Natural killer cell treated with Interleukin-12 subunit alpha and Interleukin-12 subunit beta and Interleukin-15 and Interleukin-18, amount 100 ng/mL, for 72 hours (primary cell): ENCODE measurements at places on chromosomes 3 and 15. TPM values are rescaled to one million over a fixed set of nuclear protein-coding genes. Genes with fewer than 3 reads are reported as not detected.

GRCh38 chr15:37872661-37873060 is 61.8 kb upstream of the TMCO5A start:
- H3K27ac ChIP-seq = no peak overlapping the region
- H3K27me3 ChIP-seq = peaks cover 13% of the 10 kb centered on the region
- no peak overlapping the region for H3K4me3 ChIP-seq

GRCh38 chr15:99755692-99756409 is 22.6 kb upstream of the LYSMD4 start:
- no peaks in the 10 kb centered on the region for H3K36me3 ChIP-seq
- H3K4me3 ChIP-seq = no peak overlapping the region
- no peaks in the 10 kb centered on the region for H3K27me3 ChIP-seq

DNA sequence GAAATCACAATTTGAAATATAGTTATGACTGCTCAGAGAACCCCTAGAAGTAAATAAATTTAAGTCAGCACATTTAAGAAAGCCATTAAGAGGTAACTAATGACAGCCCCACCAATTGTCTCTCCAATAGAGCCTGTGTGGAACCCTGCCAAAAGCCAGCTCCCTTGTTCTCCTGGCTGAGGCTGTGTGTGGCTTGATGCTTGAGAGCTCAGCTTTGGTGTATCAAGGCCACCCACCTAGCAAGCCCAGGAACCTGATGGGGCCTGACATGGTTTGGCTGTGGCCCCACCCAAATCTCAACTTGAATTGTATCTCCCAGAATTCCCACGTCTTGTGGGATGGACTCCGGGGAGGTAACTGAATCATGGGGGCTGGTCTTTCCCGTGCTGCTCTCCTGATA is 106.9 kb downstream of the LRRN1 start:
- H3K4me3 ChIP-seq = no peak overlapping the region
- DNase-seq = no peak
- H3K4me1 ChIP-seq = no peaks in the 10 kb centered on the region

GRCh38 chr3:124118397-124118796 is 126.5 kb upstream of the ROPN1 start:
- H3K27ac ChIP-seq = no peak overlapping the region
- H3K4me1 ChIP-seq = no peaks in the 10 kb centered on the region
- H3K4me3 ChIP-seq = no peak overlapping the region
- no peaks in the 10 kb centered on the region for H3K36me3 ChIP-seq
- peaks cover 27% of the 10 kb centered on the region for H3K27me3 ChIP-seq
- DNase-seq = no peak

- no peak overlapping the region for H3K4me3 ChIP-seq
- no peaks in the 10 kb centered on the region for H3K27me3 ChIP-seq
- H3K27ac ChIP-seq = no peak overlapping the region
Measured at GRCh38 chr3:51581524-51581923, 43.0 kb downstream of the RAD54L2 start.

- no peak overlapping the region for H3K4me3 ChIP-seq
- DNase-seq = no peak
- no peaks in the 10 kb centered on the region for H3K4me1 ChIP-seq
- no peak overlapping the region for H3K27ac ChIP-seq
Measured at GRCh38 chr3:134777341-134777740, 17.7 kb upstream of the EPHB1 start.

- no peak overlapping the region for H3K4me3 ChIP-seq
- no peak overlapping the region for H3K27ac ChIP-seq
- H3K36me3 ChIP-seq = no peaks in the 10 kb centered on the region
- H3K27me3 ChIP-seq = peaks cover 12% of the 10 kb centered on the region
Measured at GRCh38 chr3:139104062-139104461, 59.4 kb upstream of the PRR23C start.

GRCh38 chr3:196569003-196569516 is 600 bp downstream of the FBXO45 start:
- H3K27me3 ChIP-seq = no peaks in the 10 kb centered on the region
- peaks cover 22% of the 10 kb centered on the region for H3K4me1 ChIP-seq
- peak overlapping the region; percentile 95 for H3K4me3 ChIP-seq
- DNase-seq = peak; percentile 73
- peak overlapping the region; percentile 83 for H3K27ac ChIP-seq
- peaks cover 8% of the 10 kb centered on the region for H3K36me3 ChIP-seq

DNA sequence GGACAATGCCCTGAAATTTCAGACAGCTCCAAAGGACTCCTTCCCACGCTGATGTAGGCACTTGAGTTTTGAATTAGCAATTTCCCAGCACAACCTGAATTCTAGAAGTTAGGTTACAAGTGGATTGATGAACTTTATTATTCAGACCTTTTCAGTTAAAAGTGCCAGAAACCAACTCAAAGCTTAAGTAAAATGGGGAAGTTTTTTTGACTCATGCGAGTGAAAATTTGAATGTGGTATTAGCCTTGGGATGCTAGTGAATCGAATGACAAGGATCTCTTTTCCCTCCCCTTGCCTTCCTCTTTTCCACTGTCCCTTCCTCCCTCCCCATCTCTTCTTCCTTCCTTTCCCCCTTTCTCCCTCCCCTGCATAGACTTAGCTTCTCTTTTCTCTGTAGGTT is 295.1 kb upstream of the PROK2 start:
- H3K27ac ChIP-seq = no peak overlapping the region
- H3K4me1 ChIP-seq = peaks cover 21% of the 10 kb centered on the region
- H3K4me3 ChIP-seq = no peak overlapping the region
- peaks cover 2% of the 10 kb centered on the region for H3K27me3 ChIP-seq
- DNase-seq = no peak

- no peak overlapping the region for H3K27ac ChIP-seq
- peaks cover 15% of the 10 kb centered on the region for H3K27me3 ChIP-seq
- H3K4me1 ChIP-seq = no peaks in the 10 kb centered on the region
- no peak overlapping the region for H3K4me3 ChIP-seq
Measured at GRCh38 chr3:24740326-24740725, 245.7 kb upstream of the THRB start.

DNA sequence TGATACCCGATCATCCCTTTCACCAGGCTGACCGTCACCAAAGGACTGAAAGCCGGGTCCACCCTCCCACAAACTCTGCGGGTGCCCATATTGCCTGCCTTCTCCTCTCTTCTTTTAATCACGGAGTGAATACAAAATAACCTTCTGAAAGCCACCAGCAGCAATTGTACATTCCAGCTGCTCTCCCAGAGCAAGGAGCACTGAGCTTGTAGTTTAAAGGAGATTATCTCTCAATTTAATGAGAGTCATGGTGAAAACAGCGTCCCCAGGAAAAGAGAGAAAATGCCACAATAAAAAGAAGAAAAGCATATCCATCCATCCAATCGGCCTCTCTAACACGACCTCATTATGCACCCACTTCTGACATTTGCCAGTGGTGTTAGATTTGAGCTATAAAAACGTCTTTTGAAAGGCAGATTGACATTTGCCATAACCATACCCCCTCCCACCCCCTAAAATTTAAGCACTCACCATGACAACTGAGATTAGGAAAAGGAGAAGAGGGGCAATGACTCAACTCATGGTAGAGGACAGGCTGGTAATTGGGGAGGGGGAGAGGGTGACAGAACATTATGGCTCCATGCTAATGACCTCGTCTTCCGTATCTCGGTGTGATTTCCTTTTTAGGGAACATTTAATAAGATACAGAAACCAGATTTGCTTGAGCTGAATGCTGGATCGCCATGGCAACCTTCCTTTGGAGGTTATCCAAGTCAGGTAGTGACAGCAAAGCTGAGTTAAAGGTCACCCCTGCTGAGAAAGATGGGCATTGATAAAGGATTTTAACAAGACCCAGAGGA is 106.2 kb downstream of the ST8SIA2 start:
- no peak overlapping the region for H3K4me3 ChIP-seq
- DNase-seq = no peak
- H3K36me3 ChIP-seq = no peaks in the 10 kb centered on the region
- H3K27me3 ChIP-seq = peaks cover 50% of the 10 kb centered on the region

- H3K27me3 ChIP-seq = peaks cover 17% of the 10 kb centered on the region
- DNase-seq = no peak
- H3K4me3 ChIP-seq = no peak overlapping the region
- no peaks in the 10 kb centered on the region for H3K4me1 ChIP-seq
Measured at GRCh38 chr15:69055251-69055650, 40.8 kb downstream of the NOX5 start.

- H3K4me3 ChIP-seq = peak overlapping the region; percentile 57
- peaks cover 29% of the 10 kb centered on the region for H3K4me1 ChIP-seq
- peaks cover 15% of the 10 kb centered on the region for H3K36me3 ChIP-seq
- H3K27me3 ChIP-seq = peaks cover 10% of the 10 kb centered on the region
Measured at GRCh38 chr15:44882499-44882968, 74.0 kb upstream of the TERB2 start.

DNA sequence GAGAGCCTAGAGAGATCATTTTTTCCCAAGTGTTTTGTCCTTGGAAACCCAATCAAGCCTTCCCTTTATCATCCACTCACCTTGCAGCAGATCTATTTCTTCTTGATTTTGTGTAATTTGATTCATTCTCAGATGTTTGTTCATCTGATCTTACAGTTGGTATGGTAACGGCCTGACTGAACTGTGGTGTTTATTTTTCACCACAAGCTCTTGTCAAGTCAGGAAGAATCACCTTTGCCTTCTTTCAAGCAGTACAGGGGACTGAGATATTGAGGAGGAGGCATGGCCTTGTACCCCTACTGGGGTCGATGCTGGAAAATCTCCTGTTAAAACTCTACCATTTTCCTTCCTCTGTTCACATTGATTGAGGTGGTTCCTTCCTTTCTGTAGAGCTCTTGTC is 361.4 kb upstream of the CFAP20DC start:
- no peak overlapping the region for H3K4me3 ChIP-seq
- DNase-seq = no peak
- H3K36me3 ChIP-seq = no peaks in the 10 kb centered on the region
- H3K27me3 ChIP-seq = peaks cover 4% of the 10 kb centered on the region

DNA sequence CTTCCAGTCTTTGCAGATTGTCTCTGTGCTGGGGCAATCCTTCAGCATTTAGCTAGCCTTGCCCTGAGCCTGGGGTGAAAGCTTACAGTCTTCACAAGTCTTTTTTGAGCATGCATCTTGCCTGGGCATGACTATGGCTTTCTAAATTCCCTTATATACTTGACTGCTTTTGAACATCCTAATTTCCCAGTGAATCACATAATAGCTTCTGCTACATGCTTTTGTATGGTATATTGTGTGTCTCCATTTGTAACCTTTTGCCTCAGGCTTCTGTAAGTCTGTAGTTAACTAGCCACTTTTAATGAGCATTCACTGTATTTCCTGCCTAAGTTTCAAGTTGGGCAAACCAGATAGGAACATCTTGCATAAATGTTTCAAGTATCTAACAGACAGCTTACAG is 76.8 kb downstream of the CHCHD4 start:
- no peak overlapping the region for H3K4me3 ChIP-seq
- peaks cover 33% of the 10 kb centered on the region for H3K27me3 ChIP-seq
- no peaks in the 10 kb centered on the region for H3K4me1 ChIP-seq
- DNase-seq = no peak
- H3K27ac ChIP-seq = no peak overlapping the region

DNA sequence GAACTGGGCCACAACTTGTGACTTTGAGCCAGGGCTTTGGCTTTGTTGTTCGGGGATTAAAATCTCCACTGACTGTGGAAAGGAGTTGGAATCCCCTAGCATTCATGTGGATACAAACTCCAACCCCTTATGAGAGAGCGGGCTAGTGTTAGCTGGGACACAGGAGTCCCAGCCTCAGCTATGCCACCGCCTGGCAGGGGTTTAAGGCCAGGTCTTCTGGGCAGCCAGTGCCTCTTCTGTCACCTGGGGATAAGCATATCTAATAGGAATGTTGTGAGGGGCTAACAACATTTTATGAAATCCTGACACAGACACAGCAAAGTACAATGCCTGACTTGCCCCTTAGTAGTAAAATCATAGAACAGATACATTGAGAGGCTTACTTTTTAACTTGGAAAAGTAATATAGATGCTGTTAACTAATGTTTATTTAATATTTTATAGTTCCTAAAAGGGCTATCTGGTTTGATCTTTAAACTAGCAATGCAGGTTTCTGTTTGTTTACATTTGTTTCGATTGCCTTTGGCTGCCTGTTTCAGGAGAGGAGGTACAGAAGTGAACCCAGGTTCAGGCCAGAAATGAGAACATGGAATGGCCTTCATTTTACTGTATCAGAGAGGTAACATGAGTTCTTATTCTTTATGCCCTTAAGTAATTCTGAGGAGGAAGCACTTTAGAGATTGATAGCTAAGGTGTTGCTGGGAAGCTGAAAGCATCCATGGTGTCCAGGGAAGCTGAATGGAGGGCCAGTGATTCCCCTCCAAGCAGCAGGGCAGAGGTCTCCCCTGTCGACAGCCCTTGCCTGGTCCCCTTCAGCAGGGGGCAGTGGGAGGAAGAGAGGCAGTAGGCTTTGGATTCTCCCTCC is 8.7 kb downstream of the GPR160 start:
- H3K4me1 ChIP-seq = peaks cover 3% of the 10 kb centered on the region
- no peak overlapping the region for H3K27ac ChIP-seq
- no peaks in the 10 kb centered on the region for H3K36me3 ChIP-seq

- H3K4me1 ChIP-seq = peaks cover 37% of the 10 kb centered on the region
- H3K36me3 ChIP-seq = no peaks in the 10 kb centered on the region
- no peaks in the 10 kb centered on the region for H3K27me3 ChIP-seq
- no peak for DNase-seq
- H3K27ac ChIP-seq = no peak overlapping the region
- no peak overlapping the region for H3K4me3 ChIP-seq
Measured at GRCh38 chr3:150639262-150639661, 36.1 kb downstream of the SELENOT start.

DNA sequence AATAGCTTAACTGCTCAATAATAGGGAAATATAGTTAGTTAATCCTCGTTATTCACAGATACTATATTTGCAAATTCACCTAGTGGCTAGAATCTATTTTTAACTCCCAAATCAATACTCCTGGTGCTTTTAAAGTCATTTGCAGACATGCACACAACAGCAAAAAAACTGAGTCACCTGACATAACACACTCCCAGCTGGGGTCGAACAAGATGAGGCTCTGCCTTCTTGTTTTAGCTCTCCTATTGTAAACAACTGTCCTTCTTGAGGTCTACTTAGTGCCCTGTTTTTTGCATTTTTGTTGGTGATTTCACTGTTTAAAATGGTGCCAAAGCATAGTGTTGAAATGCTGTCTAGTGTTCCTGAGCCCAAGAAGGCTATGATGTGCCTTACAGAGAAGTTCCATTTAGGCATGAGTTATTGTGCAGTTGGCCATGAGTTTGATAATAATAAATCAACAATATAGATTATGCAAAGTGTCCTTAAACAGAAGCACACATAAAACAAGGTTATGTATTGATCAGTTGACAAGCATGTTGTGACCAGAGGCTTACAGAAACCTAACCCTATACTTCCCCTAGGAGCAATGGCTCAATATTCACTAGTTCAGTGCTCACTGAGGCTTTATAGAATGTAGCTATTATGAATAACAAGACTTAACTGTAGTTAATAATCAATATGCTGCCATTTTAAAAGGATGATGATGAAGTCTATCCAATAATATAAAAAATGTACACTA is 18.6 kb downstream of the MAP3K13 start:
- no peaks in the 10 kb centered on the region for H3K4me1 ChIP-seq
- DNase-seq = no peak
- H3K27me3 ChIP-seq = peaks cover 13% of the 10 kb centered on the region

GRCh38 chr15:99129644-99130043 is 24.8 kb downstream of the SYNM start:
- H3K36me3 ChIP-seq = no peaks in the 10 kb centered on the region
- H3K4me1 ChIP-seq = no peaks in the 10 kb centered on the region
- H3K27me3 ChIP-seq = peaks cover 7% of the 10 kb centered on the region
- H3K27ac ChIP-seq = no peak overlapping the region
- no peak overlapping the region for H3K4me3 ChIP-seq

Gene SERINC4
- total RNA-seq = 0.24 TPM

Gene IMPG2
- total RNA-seq = 0.45 TPM

Gene PTPN23
- 45.3 TPM for total RNA-seq

Gene PLXND1
- total RNA-seq = 4.8 TPM

Gene FHIT
- 2.4 TPM for total RNA-seq

Gene SMAD6
- total RNA-seq = 0.33 TPM
